ENCODE measurements at places on chromosomes 6 and 20.
A peak's percentile ranks its signal among the peaks of the same experiment; 100 is the strongest.

GRCh38 chr6:131756039-131756438 lies 45.2 kb upstream of the CTAGE9 start:
- peak; percentile 45 for DNase-seq

DNA sequence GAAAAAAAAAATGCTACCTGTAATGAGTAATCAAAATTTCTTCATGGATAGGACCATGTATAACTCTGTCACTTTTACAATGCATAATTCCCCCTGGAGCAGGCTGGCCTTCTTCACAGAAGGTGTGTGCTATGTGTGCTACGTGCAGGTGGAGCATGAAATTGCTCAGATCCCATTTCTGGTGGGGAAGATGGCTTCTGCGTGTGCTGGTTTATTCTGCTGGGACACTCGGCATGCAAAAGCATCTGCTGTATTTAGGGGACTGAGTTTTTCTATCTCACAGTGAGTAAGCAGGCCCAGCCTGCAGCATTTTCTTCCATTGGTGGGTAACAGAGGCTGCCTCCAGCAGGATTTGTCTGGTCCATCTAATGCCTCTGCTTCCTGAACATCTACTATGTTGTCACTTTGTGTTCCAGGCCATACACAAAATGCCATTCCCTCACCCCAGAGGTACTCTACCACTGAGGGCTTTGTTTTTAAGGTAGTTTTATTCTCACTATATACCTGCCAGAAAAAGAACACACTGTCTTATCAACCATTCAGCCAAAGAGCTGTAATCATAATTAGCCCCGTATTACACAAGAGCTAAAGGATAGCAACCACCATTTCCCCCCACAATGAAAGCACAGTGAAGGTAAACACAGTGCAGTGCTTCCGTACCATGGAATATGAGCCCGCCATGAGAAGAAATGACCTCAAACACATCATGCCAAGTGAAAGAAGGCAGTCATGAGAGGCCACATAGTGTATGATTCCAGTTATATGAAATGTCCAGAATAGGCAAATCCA lies 62.4 kb downstream of the SYNDIG1 start:
- no peak for DNase-seq

GRCh38 chr6:139920776-139921100 lies 546.3 kb upstream of the CITED2 start:
- DNase-seq, result no peak

DNA sequence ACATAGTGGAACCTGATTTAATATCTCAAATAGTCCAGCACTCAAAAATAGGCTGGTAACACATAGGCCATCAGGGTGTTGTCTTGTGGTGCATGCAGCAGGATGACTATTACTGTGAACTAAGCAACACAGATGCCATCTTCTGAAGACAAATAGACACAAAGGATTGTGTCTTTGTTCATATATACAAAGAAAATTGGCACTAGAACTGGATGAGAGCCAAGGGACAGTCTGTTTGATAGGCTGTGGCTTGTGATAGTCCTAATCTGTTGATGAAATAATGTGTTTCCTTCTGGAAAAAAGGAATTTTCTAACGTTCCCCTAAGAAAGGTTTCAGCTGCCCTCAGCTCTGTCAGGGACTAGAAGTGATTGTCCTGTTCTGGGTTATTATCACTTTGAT lies 129.8 kb downstream of the TPBG start:
- no peak for DNase-seq

- peak; percentile 90 for DNase-seq
These were observed 27.9 kb downstream of the PPARD start for GRCh38 chr6:35370124-35370741.

DNA sequence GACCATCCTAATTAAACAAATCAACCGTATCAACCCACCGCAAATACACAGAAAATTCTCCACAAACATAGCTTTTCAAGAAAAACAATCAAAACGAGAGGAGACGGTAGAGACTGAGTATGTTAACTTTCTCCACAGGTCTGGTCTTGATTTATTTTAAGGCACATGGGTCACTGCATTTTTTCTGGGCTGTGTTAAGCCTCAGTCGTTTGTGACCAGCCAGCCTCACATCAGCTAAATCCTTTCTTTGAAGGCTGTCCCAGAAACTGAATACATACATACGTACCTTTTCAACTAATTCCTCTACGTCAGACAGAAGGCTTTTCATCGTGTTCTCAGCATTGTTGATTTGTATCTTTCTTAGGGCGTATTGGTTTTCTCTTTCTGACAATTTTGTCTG lies 69.4 kb downstream of the LAMA4 start:
- no peak for DNase-seq

GRCh38 chr6:127570739-127571389 lies 6.1 kb upstream of the C6orf58 start:
- no peak for DNase-seq

GRCh38 chr20:23020230-23021018 lies 14.7 kb upstream of the SSTR4 start:
- no peak for DNase-seq

GRCh38 chr6:27879837-27880236 lies 32.4 kb downstream of the OR2B2 start:
- no peak for DNase-seq

DNA sequence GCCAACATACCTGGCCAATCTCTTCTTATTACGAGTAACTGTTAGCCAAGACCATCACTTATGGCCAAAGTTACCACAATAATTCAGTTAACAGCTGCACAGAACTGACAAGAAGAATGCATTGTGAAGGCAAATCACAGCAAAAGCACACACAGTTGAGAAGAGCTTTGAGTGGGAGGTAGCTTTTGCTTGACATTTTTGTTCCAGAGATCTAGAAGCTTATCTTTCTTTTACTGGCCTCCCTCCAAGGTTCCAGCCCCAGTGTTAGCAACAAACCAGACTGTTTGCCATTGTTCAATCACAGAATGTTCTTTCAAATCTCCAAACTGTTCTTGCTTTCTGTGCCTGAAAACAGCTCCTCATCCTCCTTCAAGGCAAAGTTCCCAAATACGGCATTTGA lies 35.9 kb upstream of the IRAK1BP1 start:
- DNase-seq, result no peak

- no peak for DNase-seq
These were observed 134.7 kb upstream of the RNF24 start for GRCh38 chr20:4150070-4150441.

DNA sequence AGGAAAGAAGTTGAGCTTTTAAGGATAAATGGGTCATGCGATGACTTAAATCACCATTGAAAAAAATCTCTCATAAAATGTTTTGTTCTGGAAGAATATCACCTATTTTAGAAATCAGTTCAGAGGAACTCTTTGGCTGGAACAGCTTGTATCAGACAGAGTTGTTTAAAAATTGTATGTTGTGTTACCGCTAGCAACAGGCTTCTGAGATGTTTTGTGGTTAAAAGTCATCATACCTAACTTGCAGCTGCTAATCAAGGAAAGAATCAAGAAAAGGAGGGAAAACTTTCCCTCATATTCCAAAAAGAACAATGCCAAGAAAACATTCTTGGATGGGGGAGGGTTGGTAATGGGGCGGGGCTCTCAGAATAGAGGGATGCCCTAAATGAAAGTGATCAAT lies 220.7 kb upstream of the CITED2 start:
- peak; percentile 29 for DNase-seq

DNA sequence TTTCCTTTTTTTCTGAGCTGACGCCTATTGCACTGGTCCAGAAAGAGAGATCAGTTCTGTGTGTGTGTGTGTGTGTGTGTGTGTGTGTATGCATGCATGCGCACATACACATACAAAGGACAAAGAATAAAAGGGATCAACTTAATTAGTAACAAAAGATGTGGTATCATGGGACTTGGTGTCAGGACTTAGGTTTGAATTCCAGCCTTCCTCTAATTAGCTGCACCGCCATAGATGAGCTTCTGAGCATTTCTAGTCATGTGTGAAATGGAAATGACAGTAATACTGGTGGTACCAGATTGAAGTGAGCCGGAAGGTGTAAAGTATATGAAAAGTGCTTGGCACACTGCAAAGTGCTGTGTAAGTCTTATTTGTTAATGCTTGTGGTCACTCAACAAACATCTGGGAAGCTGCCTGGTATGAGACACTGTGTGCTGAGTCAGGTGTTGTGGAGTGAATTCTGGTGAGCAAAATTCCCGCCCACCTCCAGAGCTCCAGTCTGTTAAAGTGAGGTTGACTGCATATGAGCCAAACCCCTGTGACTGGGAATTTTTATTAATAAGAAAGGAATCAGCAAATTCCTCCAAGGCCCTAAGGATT lies 12.4 kb downstream of the DAAM2 start:
- DNase-seq, result peak; percentile 82

GRCh38 chr6:31025595-31025994 lies 15.3 kb downstream of the MUC22 start:
- no peak for DNase-seq

DNA sequence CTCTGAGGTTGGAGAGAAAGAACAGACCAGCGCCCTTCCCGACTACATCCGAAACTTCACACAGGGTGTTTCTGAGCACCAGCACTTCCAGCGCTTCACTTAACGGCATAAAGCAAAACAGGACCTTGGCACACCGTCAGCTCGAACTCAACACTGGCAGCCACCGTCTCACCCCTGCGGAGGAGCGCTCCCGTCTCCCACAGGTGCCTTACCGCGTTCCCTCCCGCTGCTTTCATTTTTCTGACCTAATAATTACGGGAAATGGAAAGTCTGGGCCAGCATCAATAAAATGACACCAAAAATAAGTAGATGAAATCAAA lies 37.7 kb upstream of the SYNJ2 start:
- DNase-seq, result no peak

GRCh38 chr6:148027201-148027600 lies 315.4 kb upstream of the SASH1 start:
- DNase-seq, result no peak

DNA sequence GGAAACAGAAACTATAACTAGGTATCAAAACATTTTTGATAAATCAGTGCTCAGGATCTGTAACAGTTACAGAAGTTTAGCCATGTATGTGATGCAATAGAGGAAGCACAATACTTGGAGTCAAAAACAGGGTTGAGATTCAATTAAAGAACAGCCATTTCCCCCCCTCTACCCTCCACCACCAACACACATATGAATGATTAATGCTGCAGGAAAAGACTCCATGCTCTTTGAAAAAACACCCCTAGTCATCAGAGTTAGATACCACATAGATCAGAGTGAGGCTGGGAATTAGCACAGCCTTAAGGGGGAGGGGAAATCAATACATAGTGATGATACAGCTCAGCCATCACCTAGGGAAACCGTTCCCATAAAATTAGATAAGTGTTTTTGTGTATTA lies 108.9 kb upstream of the EMILIN3 start:
- no peak for DNase-seq

GRCh38 chr6:98971303-98971702 lies 23.6 kb upstream of the FBXL4 start:
- no peak for DNase-seq

GRCh38 chr20:58642441-58642840 lies 8.6 kb upstream of the STX16 start:
- no peak for DNase-seq

DNA sequence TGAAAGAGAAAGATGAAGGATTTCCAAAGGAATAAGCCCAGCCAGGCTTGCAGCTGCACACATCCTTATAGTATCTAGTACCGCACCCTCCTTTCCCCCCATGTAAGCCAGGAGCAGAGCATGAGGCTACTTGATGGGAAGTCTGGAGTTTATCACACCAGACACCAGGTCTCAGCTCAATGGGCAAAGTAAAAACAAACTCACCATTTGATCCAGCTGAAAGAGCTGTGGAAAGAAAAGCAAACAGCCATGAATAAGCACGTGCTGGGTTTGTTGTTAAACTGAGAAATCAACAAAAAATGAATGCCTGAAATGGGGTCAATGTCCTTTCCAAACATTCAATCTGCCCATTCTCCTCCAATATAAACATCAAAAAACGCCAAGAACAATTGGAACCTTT lies 50.6 kb upstream of the MAP7 start:
- no peak for DNase-seq

GRCh38 chr6:15901141-15902115 lies 227.5 kb upstream of the MYLIP start:
- no peak for DNase-seq

DNA sequence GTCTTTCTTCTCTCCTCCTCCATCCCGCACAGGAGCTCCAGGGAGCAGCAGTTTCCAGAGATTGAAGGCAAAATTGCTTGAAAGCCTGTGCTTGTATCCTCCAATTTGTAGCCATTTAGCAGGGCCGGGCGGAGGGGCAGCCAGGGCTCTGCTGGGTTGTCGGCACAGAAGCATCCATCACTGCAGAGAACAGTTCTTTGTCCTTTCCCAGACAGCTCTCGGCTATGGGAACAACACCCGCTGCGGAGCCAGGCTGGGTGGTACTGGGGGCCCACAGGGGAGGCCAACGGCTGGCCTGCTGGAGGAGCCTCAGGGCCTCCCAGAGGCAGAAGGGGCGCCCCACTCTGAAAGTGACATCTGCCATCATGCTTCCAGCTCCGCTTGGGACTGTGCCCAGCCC lies 7.8 kb downstream of the HRH3 start:
- DNase-seq, result no peak

- DNase-seq, result no peak
These were observed 149.2 kb downstream of the PCSK2 start for GRCh38 chr20:17376031-17376430.

- DNase-seq, result peak; percentile 39
These were observed 43.8 kb downstream of the ARFGEF2 start for GRCh38 chr20:48965189-48965910.

DNA sequence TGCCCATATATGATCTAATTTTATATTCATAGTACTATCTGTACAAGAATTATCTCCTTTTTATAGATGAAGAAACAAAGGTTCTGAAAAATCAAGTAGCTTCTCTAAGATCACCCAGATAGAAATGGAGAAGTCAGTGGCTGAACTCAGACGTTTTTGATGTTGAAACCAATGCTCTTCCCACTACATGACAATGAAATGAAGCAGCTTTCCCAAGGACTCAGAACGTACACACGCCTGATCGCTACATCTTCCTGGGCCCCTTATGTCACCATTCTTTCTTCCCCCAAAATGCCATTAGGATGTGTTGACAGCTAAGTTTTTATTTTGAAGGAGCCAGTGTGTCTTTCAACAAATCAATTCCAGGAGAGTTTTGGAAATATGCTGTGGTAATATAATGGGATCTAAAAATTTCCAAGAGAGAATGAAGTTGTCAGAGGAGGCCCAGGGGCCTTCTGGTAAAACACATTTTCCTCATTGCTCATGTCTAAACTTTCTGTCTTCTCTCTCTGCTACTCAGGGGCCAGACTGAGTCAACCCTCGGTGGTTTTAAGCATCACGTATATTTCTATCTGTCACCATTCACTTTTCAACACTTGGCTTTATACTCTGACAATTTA lies 98.1 kb upstream of the COL21A1 start:
- DNase-seq, result no peak

GRCh38 chr20:49320460-49320859 lies 42.6 kb upstream of the ZNFX1 start:
- DNase-seq, result no peak

DNA sequence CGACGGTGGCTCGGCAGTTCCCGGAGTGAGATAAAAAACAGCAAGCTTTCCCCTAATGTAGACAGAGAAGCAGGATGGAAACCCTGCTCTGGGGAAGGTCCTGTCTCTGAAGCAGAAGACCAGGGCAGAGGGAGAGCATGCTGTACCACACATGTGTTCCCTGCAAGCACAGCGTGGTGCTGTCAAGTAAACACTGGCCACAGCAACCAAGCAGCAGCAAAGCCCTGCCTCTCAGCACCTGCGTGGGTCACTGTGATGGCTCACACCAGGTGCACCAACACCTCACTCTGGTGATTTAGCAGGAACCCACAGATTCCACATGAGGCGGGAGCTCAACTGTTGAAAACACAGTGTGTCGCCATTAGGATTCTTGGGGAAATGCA lies 65.2 kb upstream of the TXNDC5 start:
- DNase-seq, result no peak
